ENCODE measurements at places on chromosomes 7 and 10.

DNA sequence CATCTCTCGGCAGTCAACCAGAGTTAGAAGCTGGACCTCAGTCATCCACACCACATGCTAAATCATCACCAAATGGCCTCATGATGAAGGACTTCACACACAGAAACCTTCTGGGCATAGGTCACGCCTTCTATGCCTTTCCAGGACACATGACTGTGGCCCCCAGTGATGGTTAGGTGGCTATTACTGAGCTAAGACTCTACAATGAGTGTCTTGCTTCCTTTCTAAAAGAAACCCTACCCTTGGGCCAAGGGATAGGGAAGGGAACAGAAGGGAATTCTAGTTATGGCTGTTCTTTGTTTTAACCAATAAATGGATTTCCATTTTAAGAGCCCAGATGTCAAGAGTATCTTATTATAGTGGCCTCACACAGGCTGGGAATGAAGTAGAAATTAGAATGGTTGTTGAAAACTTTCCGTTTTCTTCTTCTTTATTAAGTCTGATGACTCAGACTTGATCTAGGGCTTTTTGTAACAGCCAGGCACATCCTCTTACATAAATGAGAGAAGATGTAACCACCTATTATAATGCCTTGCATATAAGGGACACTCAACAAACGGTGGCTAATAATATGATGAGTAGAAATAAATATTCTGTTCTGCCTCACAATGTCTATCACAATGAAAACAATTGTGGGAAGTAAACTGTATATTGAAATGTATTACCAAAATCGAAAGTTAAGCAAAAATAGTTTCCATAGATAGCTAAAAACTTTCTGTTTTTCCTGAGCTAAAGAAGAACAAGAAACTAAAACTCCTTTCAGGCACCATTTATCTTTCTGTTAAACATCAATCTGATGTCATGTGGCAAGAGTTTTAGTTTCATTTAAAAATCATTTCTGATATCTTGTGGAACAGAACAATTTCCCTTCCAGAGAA, 62.5 kb upstream of the TOMM7 start:
- no peak for DNase-seq

- DNase-seq: no peak
These were observed 148.1 kb downstream of the HTR7 start for GRCh38 chr10:90709727-90710126.

DNA sequence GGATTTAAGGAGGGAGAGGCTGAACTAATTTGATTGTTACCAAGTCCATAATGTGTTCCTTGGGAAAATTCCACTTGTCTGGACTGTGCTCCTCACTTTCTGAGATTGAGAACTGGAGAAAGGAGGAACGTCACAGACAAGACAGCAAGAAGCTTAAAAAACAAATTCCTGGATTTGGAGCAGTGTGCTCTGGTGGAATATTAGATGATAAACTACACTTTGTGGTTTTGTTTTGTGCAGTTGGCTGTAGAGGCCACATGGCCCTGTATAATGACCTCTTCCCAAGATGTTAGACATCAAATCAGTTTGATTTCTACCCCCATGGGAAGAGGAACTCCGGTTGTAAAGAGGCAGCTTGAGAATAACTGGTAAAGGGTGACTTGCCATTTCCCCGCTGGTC, 421.3 kb upstream of the GALNT17 start:
- DNase-seq: no peak

GRCh38 chr7:141014125-141014523, 628 bp downstream of the MRPS33 start:
- no peak for DNase-seq

DNA sequence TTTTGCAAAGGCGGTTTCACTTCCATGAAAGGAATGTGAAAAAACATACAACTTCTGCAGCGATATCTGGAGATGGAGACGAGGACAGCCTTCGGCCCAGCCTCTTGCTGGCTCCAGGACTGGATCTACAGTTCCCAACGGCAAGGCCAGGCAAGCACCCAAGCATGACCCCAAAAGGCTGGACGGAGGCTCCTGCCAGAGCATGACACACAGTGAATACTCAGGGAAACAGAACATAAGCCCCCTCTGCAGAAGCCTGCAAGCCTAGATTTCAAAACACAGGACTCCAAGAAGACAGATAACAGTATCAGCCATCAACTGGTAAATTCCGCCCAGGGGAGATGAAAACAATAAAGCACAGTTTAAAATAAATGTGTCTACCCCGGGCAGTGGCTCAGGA, 3.3 kb upstream of the LRRC27 start:
- DNase-seq: no peak

- peak; percentile 37 for DNase-seq
These were observed 2.6 kb downstream of the GJD4 start for GRCh38 chr10:35607475-35608327.

DNA sequence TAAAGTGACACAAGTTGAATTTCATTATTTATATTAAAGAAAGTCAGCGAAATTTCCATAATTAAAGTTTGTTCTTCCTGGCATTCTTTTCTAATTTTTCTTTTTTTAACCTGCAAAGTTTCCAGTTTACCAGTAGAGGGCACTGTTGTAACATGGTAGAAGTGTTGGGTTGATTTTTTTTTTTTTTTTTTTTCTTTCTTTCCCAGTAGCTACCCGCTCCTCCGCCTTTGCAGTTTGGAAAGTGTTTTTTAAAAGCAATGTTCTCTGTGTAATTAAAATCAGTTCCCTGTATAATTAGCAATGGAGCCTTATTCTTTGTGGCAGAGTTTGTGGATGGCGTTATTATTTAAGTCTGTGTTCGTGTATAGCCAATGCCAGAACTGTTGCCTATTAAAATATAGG, 53.7 kb downstream of the TAF3 start:
- peak; percentile 39 for DNase-seq

GRCh38 chr7:143126146-143126545, 5.7 kb upstream of the PIP start:
- DNase-seq: no peak

- DNase-seq: no peak
These were observed 116.3 kb upstream of the DIP2C start for GRCh38 chr10:805620-806305.

DNA sequence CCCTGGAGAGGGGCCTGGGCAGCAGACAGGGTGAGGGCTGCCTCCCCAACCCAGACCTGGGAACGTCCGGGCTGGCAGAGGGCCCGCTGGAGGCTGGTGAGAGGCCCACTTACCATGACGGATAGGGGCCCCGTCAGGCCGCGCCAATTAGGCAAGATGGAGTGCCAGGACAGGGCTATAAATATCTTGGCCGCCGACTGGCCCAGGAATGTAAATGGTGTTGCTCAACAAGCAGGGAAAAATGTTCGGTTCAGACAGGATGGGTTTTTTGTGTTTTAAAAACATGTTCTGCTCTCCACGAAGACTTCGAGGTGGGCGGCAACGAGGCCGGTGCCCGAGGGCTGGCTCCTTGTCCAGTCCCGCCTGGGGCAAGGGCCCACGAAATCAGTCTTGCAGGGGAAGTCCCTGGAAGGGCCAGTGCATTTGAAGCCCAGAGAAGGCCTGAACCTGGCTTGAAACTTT, 35.8 kb upstream of the ELN start:
- DNase-seq: no peak

GRCh38 chr10:2214092-2214491, 476.8 kb upstream of the ADARB2 start:
- no peak for DNase-seq

- no peak for DNase-seq
These were observed 342.8 kb downstream of the DNAJB6 start for GRCh38 chr7:157679607-157680006.

DNA sequence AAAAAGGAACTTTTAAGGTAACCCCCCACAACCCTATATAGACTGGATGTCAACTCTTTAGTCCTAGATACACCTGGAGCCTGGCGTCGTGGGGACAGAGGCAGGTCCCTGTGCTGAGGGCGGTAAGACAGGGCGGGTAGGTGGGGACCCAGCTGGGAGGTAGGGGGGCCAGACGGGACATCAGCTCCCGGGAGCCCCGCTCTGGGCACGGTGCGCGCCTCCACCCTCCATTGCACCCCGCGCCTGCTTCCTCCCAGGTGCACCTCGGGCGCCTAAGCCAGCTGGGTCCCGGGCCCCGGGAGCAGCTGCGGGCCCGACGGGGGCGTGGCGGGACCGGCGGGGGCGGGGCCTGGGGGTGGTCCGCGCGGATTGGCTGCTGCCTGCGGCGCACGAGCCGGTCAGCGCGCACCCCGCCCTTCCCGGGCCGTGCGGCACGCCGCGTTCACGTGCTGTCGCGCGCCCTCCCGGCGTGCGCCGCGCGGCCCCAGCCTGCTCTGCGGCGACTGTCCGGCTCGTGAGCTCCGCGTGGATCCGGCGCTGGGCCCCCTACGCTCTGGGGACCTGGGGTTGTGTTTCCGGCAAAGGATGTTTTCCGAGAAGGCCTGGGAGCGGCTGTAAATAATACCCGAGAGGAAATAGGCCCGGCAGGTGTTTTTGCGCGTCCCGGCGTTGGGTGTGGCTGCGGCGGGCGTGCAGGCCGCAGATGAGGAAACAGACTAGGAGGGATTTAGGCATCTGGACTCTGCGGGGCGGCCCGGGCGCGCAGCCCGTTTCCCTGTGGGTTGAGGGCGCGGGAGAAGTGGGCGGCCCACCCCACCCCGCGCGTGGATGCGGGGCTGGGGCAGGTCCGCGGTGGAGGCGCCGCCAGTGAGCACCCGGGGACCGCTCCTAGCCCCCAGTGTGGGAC, 39.1 kb upstream of the PFKFB3 start:
- DNase-seq: peak; percentile 97

GRCh38 chr10:59891349-59891748, 15.0 kb downstream of the CCDC6 start:
- no peak for DNase-seq

- DNase-seq: no peak
These were observed 139.9 kb downstream of the SH3PXD2A start for GRCh38 chr10:103715430-103715829.

DNA sequence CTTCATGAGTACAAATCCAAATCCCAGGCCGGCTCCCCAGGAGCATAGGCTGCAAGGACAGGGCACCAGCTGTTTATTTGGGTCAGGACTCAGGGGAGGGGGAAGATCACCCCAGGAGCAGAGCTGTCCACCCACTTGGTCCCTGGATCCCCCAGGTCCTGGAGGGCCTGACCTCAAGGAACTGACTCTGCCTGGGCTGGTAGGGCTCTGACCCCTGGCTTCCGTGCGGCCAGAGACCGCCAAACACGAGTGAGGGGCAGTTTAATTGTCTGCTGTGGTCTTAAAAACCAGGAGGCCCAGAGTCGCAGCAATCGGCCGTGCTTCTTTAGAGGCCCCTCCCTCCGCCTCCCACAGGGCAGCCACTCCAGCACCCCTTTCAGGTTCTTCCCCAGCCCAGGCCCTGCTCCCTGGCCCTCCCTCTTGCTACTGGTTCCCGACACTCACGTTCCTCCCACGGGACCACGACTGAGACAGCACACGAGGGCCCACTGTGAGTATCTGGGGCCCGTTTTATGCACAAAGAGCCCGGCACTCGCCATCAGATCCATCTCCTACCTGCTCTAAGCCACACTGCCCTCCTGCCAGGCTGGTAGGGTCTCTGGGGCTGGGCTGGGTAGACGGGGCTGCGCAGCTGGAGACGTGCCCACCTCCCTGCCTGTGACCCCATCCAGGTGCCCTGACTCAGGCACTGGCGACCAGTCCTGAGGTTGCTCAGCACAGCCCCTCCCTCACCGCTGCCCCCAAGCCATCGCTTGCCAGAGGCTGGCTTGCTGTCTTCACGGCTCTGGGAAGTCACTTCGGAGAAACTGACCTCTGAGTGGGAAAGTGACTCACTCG, 30.0 kb upstream of the CFAP46 start:
- no peak for DNase-seq

DNA sequence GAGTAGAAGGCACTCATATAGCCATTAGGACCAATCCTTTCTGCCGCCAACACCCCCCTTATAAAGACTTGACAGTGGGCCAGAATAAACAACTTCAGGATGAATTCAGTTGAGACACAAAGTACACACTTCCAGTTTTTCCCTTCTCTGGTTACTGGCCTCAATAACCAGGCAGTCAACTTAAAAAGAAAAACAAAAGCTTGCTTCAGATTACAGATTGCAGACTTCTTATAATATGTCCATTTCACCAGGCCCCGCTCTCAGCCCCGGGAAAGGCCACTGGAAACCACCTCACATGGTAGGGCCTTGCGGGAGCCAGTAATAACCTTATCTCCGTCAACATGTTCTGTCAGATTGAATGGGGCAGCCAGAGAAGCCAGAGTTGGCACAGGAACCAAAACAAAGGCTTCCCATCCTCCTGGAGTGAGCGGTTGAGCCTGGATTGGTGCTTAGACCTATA, 108.8 kb downstream of the EGFR start:
- no peak for DNase-seq

GRCh38 chr7:55026867-55027490, 8.2 kb downstream of the EGFR start:
- DNase-seq: no peak

- no peak for DNase-seq
These were observed 22.3 kb upstream of the FAM133B start for GRCh38 chr7:92612501-92612900.

GRCh38 chr10:17504547-17505245, 50.3 kb upstream of the ST8SIA6 start:
- DNase-seq: no peak

GRCh38 chr7:157008-157310, 35.4 kb upstream of the FAM20C start:
- no peak for DNase-seq

DNA sequence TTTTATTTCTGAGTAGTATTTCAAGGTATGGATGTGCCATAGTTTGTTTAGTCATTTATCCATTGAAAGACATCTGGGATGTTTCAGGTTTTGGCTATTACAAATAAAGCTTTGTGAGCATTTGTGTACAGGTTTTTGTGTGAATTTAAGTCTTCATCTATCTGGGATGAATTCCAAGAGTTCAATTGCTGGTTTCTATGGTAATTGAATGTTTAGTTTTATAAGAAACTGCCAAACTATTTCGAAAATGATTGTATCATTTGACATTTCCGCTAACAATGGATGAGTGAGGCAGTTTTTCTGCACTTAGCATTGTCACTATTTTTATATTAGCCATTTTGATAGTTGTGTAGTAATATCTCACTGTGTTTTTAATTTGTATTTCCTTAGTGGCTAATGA, 99.4 kb downstream of the WDFY4 start:
- no peak for DNase-seq

DNA sequence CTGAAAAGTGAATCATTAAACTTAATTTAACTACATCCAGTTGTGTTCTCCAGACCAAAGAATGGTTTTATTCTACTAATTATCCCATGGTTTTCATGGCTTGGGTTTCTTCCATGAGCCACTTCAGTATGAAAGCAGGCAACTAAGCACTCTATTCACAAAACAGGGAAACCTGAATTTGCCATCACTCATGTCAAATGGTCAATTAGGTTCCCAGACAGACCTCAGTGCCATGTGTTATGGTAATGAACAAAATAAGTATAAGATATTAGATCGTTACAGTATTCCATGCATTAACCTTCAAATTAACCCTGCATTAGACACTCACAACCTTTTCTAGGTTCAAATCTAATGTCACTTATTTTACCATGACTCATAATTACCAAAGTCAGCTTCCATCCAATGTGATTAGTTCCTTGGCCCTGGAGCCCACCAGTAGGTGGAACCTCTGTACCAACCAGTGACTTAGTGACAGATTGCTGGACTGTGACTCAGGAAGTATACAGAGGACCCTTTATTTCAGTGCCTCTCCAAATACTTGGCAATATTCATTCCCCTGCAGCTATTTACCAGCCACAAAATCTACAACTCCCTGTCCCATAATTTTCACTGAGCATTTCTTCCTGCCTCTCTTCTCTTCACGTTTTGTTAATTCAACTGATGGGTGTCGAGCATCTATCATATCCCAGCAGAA, 1270.2 kb upstream of the SORCS1 start:
- no peak for DNase-seq

Data from iPS-NIHi11 (cell line).